Activated naive CD4-positive, alpha-beta T cell treated with anti-CD3 and anti-CD28 coated beads for 36 hours (primary cell): ENCODE measurements at places on chromosomes 3 and 15. TPM values are rescaled to one million over a fixed set of nuclear protein-coding genes. Genes with fewer than 3 reads are reported as not detected.

DNA sequence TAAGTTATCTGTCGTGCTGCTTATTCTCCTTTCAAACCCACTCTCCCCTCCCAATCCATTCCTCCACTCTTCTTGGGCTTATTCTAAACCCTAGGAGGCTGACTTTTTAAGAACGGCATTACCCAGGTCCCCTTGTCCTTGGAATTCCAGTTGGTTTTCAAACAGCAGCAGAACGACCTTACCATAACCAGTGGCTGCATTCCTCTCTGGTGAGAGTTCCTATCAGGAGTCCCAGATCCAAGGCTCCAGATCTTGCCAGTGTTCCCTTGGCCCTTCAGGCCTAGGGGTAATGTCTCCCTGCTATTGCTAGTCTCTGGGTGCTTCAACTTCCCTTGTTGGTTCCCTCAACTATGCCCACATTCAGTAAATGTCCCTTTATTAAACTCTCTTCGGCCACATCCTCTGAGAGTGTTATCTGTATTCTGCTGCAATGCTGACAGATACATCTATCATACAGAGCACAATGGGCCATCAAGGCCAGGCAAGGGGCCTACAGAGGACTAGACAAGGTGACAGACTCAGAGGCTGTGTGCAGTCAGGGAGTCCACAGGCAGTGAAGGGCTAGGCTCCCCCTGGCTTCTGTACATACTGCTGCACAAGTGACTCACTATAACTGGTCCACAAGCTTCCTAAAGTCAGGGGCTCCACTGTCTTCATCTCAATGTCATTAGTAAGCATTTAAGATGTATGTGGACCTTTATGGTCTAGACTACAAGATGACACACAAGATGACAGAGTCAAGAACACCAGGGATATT is 10.1 kb downstream of the LYSMD2 start:
- peak; percentile 58 for DNase-seq

Gene NRROS
- total RNA-seq: 9.2 TPM

Gene HIGD2B
- total RNA-seq: 0.27 TPM

Gene ATP10A
- 11.9 TPM for total RNA-seq

GRCh38 chr3:71307991-71308697 is 275.4 kb downstream of the FOXP1 start:
- DNase-seq: no peak

Gene ADAMTS7
- 0.10 TPM for total RNA-seq

Gene PLSCR4
- total RNA-seq: not detected

- DNase-seq: no peak
Observed at GRCh38 chr15:84879088-84879780, 5.2 kb upstream of the SLC28A1 start.

DNA sequence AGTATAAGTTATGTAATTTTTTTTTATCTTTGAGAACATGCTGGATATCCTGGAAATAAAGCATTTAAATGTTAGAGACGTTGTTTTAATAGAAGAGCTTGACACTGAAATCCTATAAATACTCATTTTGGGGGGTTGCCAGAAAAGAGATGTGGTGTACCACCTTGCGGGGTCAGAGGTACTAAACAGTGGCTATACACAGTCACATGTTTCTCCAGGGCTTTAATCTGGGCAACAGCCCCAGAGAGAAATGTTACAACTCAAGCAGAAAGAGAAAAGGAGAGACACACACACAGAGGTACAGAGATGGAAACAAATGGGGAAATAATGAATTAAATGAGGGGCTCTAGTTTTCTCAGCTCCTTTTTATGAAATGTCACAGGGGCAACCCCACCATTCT is 113.8 kb downstream of the SENP2 start:
- no peak for DNase-seq

Gene CPN2
- not detected for total RNA-seq

GRCh38 chr15:27017168-27017809 is 46.3 kb downstream of the GABRG3 start:
- DNase-seq: peak; percentile 61

DNA sequence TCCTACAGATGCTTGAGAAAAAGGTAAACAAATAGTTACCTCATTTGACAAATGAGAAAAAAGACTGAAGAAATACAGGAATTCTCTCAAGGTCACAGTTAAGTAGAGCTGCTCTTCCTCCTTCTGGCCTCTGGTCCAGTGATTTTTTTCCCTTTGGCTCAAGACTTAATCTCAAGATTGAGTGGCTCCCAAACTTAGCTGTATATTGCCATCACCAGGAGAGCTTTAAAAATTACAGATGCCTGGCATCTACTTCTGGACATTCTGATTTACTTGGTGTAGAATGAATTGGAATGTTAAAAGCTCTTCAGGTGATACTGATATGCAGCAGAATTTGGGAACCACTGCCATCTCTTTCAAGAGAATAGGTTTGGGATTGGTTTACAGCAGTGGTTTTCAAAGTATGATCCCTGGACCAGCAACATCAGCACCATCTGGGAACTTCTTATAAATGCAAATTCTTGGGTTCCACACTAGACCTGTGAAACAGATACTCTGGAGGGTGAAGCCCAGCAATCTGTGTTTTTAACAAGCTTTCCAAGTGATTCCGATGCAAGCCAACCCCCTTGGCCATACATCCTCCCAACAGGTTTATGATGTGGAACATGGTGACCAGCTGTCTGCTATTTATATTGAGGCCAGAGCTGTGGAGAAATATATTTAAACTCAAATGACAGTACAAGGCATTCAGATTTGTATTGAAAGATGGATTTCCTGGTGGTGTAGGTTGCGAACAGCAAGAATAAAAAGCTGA is 333.0 kb upstream of the RARB start:
- DNase-seq: no peak

- DNase-seq: no peak
Observed at GRCh38 chr3:66851894-66852613, 146.1 kb upstream of the KBTBD8 start.

DNA sequence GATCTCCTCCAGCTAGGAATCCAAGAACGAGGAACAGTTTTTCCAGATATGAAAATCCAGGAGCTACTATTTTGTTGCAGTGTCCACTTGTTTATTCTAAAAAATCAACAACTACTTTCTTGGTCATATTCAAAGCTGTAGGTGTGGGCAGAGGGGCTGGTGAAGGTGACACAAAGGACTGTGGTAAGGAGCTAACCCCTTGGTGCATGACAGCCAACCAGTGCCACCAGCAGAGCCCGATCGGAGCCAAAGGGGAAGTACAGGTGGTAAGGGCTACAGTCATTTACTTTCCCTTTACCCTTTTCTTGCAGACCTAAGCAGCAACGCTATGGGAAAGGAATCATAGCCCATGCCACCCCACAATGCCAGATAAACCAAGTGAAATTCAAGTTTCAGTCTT is 30.7 kb downstream of the PLA1A start:
- peak; percentile 41 for DNase-seq

Gene FBN1
- total RNA-seq: 0.35 TPM

GRCh38 chr3:53044711-53045517 is 959 bp downstream of the SFMBT1 start:
- DNase-seq: peak; percentile 44

DNA sequence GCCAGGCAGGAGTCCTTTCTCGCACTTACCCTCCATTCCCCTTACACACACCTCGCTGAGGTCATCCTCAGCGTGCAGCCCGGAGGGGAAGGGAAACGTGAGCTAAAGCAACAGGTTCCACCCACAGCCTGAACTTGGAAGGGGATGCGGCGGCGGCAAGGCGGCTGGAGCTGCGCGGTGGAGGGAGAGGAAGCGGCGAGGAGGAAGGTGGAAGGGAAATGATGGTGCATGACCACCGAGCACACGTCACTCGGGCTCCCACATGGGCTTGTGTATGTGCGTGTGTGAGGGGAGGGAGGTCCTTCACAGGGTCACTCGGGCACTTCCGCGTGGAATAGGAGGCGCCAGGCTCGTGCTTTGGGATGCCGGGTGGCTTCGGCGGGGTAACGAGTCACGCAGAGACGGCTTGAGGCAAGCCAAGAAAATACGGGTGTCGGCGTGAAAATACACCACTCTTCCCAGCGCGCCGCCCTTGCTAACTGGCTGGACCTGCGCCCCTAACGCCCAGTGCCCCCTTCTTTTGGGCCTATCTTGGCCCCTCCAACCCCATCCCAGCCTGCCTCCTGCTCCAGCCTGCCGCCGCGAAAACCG is 225.5 kb upstream of the IL12A start:
- peak; percentile 44 for DNase-seq

Gene KCNMB3
- total RNA-seq: 0.29 TPM

Gene LRRIQ4
- 0.12 TPM for total RNA-seq

Gene PLA2G4E
- not detected for total RNA-seq

DNA sequence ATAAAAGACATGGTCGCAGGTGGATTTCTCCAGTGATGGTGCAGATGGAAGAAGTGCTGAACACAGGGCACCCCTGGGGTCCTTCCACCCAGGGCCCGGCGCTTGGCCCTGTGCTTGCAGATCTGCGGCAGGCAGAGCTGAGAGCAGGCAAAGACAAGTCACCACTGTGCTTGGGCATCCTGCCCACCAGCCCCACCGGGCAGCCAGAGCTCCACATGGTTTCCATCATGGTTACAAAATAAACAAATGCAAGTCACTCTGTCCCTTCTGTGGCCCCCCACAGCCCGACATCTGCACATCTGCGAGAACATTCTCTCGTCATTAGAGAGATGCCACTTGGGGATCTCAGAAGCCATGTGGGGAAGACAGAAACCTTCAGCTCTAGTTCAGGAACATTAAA is 37.6 kb upstream of the SFMBT1 start:
- no peak for DNase-seq

DNA sequence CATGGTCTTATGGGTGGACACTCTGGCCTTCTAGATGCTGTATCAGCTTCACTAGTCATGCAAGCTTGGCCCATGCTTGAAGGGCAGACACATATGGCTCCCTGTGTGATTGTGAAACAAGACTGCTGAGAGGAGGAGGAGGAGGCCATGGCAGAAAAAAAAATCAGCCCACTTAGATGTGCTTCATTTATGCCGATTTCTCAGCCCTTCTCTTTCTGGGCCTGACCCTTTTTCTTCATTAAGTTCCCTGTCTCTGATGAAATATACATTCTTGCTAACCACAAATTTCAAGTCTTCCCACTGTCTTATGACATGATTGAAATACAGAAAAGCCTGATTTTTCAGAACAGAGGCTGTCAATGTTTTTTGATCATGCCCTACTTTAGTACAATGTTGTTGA is 213.0 kb upstream of the FEZF2 start:
- no peak for DNase-seq

DNA sequence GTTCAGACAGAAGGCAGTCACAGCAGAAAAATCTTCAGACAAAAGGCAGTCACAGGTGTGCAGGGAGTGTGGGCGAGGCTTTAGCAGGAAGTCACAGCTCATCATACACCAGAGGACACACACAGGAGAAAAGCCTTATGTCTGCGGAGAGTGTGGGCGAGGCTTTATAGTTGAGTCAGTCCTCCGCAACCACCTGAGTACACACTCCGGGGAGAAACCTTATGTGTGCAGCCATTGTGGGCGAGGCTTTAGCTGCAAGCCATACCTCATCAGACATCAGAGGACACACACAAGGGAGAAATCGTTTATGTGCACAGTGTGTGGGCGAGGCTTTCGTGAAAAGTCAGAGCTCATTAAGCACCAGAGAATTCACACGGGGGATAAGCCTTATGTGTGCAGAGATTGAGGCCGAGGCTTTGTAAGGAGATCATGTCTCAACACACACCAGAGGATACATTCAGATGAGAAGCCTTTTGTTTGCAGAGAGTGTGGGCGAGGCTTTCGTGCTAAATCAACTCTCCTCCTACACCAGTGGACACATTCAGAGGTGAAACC is 27.6 kb downstream of the ZNF589 start:
- peak; percentile 96 for DNase-seq

Gene TMIE
- 1.2 TPM for total RNA-seq

GRCh38 chr3:111319598-111319997 is 222.4 kb upstream of the CD96 start:
- DNase-seq: no peak

- peak; percentile 82 for DNase-seq
Observed at GRCh38 chr15:63860155-63860554, 26.4 kb upstream of the HERC1 start.

Gene PIGX
- 32.8 TPM for total RNA-seq

DNA sequence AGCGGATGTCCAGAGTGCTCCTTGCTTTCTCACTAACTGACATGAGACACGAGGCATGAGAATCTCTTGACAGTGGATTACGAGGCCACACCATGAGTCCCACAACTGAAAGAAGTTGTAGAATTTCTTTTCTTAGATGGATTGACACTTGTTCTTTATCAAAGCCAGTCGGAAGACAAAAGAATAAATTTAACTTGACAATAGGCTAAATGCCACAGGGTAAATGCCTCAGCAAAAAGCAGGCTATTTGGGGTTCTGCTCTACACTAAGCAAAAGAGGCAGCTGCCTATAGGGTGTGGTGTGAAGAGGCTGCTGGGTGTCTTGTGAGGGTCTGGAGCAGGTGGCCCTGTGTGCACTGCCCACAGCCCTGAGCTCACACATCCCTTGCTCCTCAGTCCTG is 135.1 kb upstream of the SEMA6D start:
- DNase-seq: no peak

- DNase-seq: peak; percentile 20
Observed at GRCh38 chr3:186209810-186210752, 101.2 kb upstream of the ETV5 start.

DNA sequence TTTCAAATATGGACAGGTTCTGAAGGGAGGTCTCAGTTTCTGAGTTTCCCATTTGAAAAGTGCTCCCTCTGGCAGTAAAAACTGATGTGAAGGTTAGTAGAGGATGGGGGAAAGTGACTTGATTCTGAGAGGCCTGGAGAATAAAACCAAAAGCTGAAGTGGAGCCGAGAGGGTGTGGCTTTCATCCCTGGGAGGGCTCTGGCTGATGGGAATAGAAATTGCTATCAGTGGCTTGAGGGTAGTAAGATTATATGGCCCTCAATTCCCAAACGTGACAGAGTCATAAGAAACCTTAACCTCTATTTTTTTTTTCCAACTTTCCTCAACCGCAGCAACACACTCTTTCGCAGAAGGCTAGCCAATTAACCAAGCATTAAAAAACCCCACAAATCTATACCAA is 185.9 kb downstream of the MEIS2 start:
- DNase-seq: no peak

Gene ZBTB38
- total RNA-seq: 18.6 TPM
